ENCODE measurements at places on chromosomes 7 and 10. TPM values are rescaled to one million over a fixed set of nuclear protein-coding genes. Genes with fewer than 3 reads are reported as not detected.

Gene ASAH2
- 2.7 TPM for total RNA-seq

Gene CACNB2
- total RNA-seq, result 0.10 TPM

Gene ANXA8
- 0.77 TPM for total RNA-seq

Gene ZKSCAN1
- total RNA-seq, result 61.5 TPM

Gene ING3
- 14.2 TPM for total RNA-seq

Gene GIMAP8
- not detected for total RNA-seq

Gene LIPK
- not detected for total RNA-seq

Gene PDZD8
- total RNA-seq, result 40.5 TPM
